ENCODE measurements at places on chromosomes 7 and 10. TPM values are rescaled to one million over a fixed set of nuclear protein-coding genes. Genes with fewer than 3 reads are reported as not detected.

Gene CCDC172
- not detected for total RNA-seq

Gene CTAGE4
- not detected for total RNA-seq

Gene RAPGEF5
- 0.24 TPM for total RNA-seq

Gene SHLD2
- total RNA-seq = 26.4 TPM

Gene ZNF804B
- not detected for total RNA-seq

Gene AGAP9
- total RNA-seq = 3.5 TPM

Gene NODAL
- total RNA-seq = not detected

Gene TDRD1
- 0.51 TPM for total RNA-seq

Gene NPY4R2
- not detected for total RNA-seq

Gene H2BK1
- not detected for total RNA-seq

Gene DNAJB9
- total RNA-seq = 85.2 TPM

Gene OR2A12
- total RNA-seq = not detected

Gene FBXL13
- total RNA-seq = 0.42 TPM

Gene OTUD1
- total RNA-seq = 15.0 TPM

Gene PRKCQ
- 0.47 TPM for total RNA-seq

Gene SPDYE1
- total RNA-seq = not detected

Gene SPACDR
- 0.31 TPM for total RNA-seq

Gene EPO
- 0.88 TPM for total RNA-seq

Gene FGFR2
- not detected for total RNA-seq

Gene HMX2
- not detected for total RNA-seq

Gene FKBP9
- total RNA-seq = 200 TPM

Gene LDB3
- 137 TPM for total RNA-seq

Gene CUBN
- 0.40 TPM for total RNA-seq

Gene SCART1
- 0.83 TPM for total RNA-seq

Gene SOSTDC1
- not detected for total RNA-seq

Gene TMEM196
- not detected for total RNA-seq

Gene IQUB
- total RNA-seq = 1.1 TPM

Gene NFKB2
- total RNA-seq = 43.6 TPM

Gene GBX1
- total RNA-seq = not detected

Gene GPC2
- total RNA-seq = 65.3 TPM

Gene LIPF
- total RNA-seq = 1.7 TPM

Gene ARHGAP22
- 42.8 TPM for total RNA-seq

Gene ANKRD7
- 2.8 TPM for total RNA-seq

Gene SPDYE16
- total RNA-seq = 1.8 TPM

Gene PRSS37
- not detected for total RNA-seq

Gene DRGX
- total RNA-seq = not detected

Gene SFRP5
- 1.4 TPM for total RNA-seq

Gene IL6
- 0.56 TPM for total RNA-seq

Gene GRM3
- not detected for total RNA-seq

Gene OR2A14
- not detected for total RNA-seq

Gene LRRTM3
- 0.05 TPM for total RNA-seq

Gene ZC3HAV1L
- 31.5 TPM for total RNA-seq

Gene COPS6
- total RNA-seq = 56.0 TPM

Gene CAMK2B
- total RNA-seq = 31.8 TPM

Gene SCIN
- total RNA-seq = 1.7 TPM
